ENCODE measurements at places on chromosomes 7 and 10.

DNA sequence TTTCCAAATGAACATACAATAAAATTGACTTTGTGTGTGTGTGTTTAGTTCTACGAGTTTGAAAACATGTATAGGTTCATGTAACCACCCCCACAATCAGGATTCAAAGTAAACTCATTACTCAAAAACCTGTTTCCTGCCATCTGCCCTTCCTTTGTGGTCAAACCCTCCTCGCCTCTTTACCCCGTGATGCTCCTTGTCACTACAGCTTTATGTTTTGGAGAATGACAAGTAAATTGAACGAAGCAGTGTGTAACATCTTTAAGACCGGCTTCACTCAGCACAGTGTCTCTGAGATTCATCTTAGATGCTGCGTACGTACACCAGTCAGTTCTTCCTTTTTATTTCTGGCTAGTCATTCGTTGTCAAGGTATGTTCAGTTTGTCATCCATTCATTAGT is 54.6 kb upstream of the MKI67 start:
- no peak for DNase-seq

DNA sequence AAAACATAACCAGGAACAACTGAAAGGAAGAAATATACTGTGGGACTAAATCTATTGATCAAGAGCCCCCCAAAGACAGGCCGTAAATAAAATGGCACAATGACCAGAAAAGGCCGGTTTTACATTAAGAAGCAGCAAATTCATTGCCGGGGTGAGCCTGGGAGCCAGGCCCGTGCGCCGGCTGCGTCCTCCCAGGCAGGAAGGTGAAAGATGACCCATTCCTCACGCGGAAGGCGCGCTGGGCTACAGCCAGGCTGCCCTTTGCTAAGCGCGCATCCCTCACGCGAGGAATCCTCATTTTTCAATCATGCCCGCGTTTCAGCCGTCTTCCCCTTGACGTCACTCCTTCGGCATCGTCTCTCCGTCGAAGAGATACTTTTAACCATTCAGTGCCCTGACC is 47.6 kb upstream of the MGMT start:
- DNase-seq: no peak

DNA sequence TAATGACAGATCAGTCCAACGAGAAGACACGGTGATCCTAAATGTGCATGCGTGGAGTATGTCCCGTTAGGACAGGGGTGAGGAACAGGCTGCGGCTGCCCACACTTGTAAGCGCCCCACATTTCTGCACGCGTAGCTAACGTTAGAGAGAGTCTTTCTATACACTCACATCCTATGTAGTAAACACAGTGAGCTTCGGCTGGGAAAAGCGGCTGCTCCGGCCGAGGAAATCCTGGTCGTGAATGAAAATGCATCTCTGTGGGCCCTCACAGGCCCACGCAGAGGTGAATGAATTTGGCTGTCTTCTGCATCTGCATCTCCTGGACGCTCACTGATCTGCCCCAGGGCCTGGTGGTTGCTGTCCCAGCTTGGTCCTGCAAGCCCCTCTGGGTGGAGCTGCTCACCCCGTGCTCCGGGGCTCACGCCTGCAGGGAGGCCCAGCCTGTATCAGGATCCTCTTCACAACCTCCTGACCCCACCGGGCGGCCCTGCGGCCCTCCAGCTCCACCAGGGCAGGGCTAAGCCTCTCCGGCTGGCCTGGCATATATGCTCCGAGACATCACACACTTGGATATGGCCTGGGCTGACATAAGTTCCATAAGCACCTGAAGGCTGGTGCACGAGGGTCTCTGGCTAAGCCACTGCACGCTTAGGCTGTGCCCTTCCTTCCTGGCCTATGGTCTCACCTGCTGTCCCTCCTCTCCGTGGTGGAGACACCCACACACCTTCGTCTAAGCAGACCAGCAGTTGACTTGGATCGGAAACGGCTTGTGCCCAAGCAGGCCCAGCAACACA is 117.9 kb upstream of the DIP2C start:
- DNase-seq: no peak

DNA sequence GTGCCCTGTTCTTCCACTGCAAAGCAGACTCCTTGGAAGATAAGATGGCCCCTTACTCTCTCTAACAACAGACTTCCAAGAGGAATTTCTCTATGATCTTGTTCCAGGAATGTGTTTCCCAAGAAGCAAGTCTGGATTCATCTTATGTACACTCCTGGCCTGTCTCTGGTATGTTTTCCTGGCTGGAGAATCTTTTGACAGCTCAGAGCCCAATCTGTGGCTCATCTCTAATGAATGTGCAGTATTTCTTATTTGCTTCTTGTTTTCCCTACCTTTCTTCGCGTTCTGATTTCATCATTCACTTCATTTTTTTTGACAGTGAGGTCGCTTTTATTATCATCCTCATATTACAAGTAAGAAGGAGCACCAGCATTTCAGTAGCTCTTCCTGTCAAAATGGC is 53.0 kb upstream of the PITRM1 start:
- DNase-seq: no peak

GRCh38 chr7:15490291-15490690 is 71.5 kb downstream of the AGMO start:
- DNase-seq: no peak

- no peak for DNase-seq
These were observed 130.6 kb downstream of the SORCS1 start for GRCh38 chr10:107033799-107034422.

DNA sequence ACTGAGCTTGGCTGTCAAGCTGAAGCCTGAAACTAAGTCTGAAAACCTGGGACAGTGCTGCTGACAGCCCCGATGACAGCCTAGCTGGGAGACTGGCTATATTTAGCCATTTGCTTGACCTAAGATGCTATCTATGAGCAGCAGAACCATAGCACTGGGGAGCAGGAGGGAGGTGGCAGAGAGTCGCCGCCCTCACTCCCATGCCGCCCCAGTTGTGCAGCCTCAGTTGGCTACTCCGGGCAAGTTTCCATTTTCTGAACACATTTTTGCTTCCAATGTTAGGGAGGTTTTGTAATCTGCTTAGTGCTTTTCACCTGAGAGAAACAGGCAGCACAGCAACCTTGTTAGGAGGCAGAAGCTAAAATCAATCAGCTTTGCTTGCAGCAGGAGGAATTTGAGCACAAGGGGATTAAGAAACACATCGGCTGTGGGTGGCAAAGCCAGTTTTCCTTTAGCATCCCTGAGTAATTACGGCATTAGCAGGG is 20.4 kb upstream of the C10orf71 start:
- no peak for DNase-seq

DNA sequence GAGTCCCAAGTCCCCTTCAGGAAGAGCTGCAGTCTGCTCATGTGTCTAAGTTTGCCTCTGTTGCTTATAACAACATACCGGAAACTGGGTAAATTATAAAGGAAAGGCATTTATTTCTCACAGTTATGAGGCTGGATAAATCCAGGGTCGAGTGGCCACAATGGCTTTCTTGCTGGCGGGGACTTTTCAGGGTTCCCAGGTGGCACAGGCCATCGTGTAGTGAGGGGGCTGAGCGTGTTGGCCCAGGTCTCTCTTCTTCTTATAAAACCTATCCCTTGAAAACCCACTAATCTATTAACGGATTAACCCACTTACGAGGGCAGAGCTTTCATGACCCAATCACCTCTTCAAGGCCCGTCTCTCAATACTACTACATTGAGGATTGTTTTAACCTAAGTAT is 8.7 kb downstream of the VIPR2 start:
- no peak for DNase-seq

- no peak for DNase-seq
These were observed 99.0 kb upstream of the FZD1 start for GRCh38 chr7:91165006-91165845.

GRCh38 chr7:26363465-26363864 is 71.8 kb downstream of the SNX10 start:
- DNase-seq: no peak

DNA sequence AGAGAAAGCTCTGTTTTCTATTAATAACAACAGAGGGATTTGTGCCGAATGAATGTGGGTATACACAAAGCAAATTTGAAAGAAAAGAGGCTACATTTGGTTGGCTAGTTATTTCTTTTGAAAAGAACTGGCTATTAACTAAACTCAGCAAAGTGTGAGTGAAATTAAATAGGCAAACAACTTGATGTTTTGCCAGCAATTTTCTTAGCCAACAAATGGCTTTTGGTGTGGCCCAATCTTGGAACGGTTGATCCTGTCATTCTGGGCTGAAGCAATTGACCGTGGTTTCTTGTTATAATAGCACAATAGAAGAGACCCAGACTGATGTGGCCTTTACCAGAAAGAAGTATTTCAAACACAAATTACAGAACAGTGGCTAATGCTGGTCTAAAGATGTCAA is 898.6 kb downstream of the KCNMA1 start:
- DNase-seq: no peak

- peak; percentile 24 for DNase-seq
These were observed 9.2 kb downstream of the CPA2 start for GRCh38 chr7:130275826-130276297.

DNA sequence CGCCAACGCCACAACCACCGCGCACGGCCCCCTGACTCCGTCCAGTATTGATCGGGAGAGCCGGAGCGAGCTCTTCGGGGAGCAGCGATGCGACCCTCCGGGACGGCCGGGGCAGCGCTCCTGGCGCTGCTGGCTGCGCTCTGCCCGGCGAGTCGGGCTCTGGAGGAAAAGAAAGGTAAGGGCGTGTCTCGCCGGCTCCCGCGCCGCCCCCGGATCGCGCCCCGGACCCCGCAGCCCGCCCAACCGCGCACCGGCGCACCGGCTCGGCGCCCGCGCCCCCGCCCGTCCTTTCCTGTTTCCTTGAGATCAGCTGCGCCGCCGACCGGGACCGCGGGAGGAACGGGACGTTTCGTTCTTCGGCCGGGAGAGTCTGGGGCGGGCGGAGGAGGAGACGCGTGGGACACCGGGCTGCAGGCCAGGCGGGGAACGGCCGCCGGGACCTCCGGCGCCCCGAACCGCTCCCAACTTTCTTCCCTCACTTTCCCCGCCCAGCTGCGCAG is 424 bp downstream of the EGFR start:
- DNase-seq: peak; percentile 12

DNA sequence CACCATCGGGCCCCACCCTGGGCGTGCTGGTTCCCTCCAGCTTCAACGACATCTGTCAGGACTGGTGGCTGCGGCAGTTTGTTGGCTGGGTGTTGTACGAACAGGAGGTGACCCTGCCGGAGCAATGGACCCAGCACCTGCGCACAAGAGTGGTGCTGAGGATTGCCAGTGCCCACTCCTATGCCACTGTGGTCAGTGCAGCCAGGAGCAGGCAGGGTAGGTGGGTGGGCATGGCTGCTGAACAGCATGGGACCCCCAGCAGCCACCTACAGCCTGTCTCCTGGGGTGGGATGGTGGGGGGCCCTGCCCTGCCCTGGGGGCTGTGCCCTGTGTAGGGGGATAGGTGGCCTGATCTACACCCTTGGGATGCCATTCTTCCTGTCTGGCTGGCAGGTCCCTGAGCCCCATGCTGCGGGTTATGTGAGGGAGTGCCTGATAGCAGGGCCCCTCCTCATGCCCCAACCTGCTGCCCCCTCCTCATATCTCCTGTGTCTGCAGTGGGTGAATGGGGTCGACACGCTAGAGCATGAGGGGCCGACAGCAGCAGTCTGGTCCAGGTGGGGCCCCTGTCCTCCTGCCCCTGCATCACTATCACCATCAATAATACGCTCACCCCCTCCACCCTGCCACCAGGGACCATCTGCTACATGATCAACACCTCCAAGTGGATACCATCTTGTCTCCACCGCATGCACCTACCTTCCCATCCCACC is 56.9 kb downstream of the ZNF727 start:
- no peak for DNase-seq

DNA sequence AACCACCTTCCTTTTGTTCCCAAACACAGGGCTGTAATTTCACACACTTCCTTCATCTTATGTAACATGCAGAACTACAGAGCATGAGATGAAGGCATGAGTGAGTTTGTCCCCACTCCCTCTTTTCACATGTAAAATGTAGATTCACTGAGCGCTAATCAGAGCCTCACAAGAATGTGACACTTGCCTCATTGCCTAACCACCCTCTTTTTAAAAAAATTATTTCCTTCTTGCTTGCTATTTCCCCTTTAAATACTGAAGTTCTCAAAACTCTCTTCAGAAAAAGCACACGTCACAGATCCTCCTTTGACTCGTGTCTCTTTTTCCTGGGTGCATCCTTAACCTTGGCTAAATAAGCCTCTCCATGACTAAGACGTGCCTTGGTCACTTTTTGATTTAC is 121.2 kb upstream of the TARP start:
- no peak for DNase-seq

- no peak for DNase-seq
These were observed 18.5 kb upstream of the SERPINE1 start for GRCh38 chr7:101108330-101108857.

- DNase-seq: peak; percentile 41
These were observed 25.7 kb upstream of the FAM180A start for GRCh38 chr7:135774284-135774683.

DNA sequence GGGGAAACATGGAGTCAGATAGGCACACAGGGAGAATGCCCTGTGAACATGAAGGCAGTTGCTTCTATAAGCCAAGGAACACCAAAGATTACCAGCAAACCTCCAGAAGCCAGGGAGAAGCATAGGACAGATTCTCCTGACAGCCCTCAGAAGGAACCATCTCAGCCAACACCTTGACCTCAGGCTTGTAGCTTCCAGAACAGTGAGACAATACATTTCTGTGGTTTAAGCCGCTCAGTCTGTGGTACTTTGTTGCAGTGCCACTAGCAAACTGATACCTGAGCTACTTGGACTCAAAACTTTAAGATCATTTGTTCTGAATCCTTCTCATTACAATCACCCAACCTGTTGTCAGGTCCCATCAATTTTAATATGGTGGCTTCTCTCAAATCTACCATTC is 31.2 kb downstream of the ABLIM1 start:
- DNase-seq: no peak

DNA sequence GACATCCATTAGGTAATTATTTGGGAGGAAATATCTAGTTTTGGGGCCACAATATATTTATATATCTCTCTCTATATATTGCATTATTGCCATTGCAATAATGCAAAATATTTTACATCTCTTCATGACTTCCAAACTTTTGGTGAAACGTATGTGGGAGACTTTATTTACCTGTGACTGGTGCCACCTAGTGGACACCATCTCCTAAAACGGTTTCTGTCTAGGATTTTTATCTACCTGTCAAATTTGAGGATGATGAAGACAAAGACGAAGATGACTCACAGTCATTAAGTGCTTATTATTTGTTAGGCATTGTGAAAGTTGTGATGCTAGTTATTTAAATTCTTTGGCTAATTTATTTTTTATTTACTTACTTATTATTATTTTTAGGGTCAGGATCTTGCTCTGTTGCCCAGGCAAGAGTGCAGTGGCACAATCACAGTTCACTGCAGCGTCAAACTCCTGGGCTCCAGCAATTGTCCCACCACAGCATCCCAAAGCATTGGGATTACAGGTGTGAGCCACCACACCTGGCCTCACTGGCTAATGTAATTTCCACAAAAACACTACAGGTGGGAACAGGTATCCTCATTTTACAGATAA is 18.7 kb upstream of the CBLL1 start:
- DNase-seq: peak; percentile 44

GRCh38 chr10:110209454-110209925 is 2.1 kb downstream of the MXI1 start:
- peak; percentile 55 for DNase-seq

Measured in NCI-H1436 (cell line).